ENCODE measurements at places on chromosomes 6 and 20. TPM values are rescaled to one million over a fixed set of nuclear protein-coding genes. Genes with fewer than 3 reads are reported as not detected.

MTFR2 gene
- total RNA-seq: 12.0 TPM

EGFL8 gene
- total RNA-seq: 0.82 TPM

VNN1 gene
- 0.15 TPM for total RNA-seq

C20orf204 gene
- total RNA-seq: 0.15 TPM

RGS17 gene
- total RNA-seq: 7.4 TPM

SALL4 gene
- 1.6 TPM for total RNA-seq

NMBR gene
- total RNA-seq: not detected

NAPB gene
- total RNA-seq: 3.3 TPM

Measured in A549 treated with Mapracorat at 1 μM for 4 hours (cell line).